K562 (cell line): ENCODE measurements at places on chromosomes 13 and 19. TPM values are rescaled to one million over a fixed set of nuclear protein-coding genes. Genes with fewer than 3 reads are reported as not detected.

PSG3 gene
- total RNA-seq: not detected in 2 replicates

DNA sequence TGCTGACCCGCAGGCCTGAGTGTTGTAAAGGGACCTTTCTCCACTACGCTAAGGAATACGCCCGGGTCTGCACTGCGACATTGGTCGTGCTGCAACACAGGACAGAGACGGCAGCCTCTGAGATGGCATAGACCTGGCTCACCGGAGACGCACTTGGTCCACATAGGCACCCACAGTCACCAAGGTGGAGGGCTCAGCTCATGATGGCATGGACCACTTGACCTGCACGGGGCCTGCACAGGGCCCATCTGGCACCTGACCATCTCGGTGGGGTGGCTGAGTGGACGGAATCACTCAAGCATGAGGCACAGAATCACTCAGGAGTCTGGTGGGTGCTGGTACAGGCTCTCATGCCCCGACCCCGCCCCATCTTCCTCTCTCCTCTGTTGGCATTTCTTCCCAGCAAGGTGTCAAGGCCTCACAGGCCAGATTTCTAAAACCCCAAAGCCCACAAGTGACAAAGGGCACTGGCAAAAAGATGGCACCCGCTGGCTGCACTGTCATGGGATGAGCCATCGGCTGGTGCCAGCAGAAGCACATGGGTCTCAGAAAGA, 45.9 kb downstream of the TSHZ3 start:
- H3K4me3 ChIP-seq: no peak overlapping the region
- no peaks in the 10 kb centered on the region for H3K4me1 ChIP-seq

DNA sequence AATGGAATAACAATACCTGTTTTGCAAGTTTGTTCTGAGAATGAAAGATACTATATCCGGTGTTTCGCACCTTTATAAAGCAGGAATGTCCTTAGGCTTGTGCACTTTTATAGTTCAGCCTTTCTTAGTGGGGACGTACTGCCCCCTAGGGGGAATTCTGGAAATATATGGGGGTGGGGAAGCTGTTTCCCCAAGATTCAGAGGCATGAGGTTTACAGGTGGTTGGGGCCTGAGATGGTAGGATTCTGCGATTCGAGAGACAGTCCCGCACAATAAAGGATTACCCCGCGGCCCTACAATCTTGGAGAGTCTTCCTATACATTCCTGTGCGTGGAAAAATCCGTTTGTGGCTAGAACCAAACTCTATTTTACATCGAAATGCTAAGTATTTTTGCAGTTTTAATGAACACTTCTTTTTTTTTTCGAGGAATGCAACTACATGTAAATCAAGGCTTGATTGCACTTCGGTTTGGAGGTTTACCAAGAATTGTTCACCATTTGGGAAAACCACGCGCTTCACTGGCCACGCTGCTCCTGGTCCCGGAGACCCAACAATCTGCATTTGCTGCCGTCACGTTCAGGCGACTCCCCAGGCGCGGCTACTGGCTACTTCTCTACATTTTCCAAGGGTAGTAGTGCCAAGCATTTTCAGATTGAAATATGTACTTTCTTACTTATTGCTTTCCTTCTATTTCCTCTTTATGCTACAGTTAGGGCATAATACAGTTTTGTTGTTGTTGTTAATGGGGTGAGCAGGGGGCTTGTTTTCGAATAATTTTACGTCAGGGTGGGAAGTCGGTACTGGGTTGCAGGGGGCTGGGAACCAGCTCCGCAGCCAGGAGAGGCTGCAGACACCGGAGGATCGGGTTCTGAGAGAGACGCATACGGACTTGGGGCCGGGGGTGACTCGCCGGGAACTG, 830 bp downstream of the NEK5 start:
- peaks cover 22% of the 10 kb centered on the region; the same call in 2 of the 3 replicates for H3K4me1 ChIP-seq
- H3K36me3 ChIP-seq: no peaks in the 10 kb centered on the region
- no peaks in the 10 kb centered on the region for H3K27me3 ChIP-seq
- no peak overlapping the region for H3K27ac ChIP-seq

HSPB6 gene
- 0.40 and 0.55 TPM in 2 replicates for total RNA-seq

GRCh38 chr19:48354332-48354992, 9.3 kb downstream of the TMEM143 start:
- H3K36me3 ChIP-seq: no peaks in the 10 kb centered on the region
- peak; percentile 62 for DNase-seq
- H3K4me1 ChIP-seq: peaks cover 13% of the 10 kb centered on the region
- no peaks in the 10 kb centered on the region for H3K27me3 ChIP-seq
- no peak overlapping the region for H3K4me3 ChIP-seq
- H3K27ac ChIP-seq: peak overlapping the region; percentile 30

GRCh38 chr19:10899151-10899653, 27.8 kb downstream of the CARM1 start:
- H3K27ac ChIP-seq: no peak overlapping the region
- no peak overlapping the region for H3K4me3 ChIP-seq
- peaks cover 14% of the 10 kb centered on the region; the same call in 2 of the 3 replicates for H3K36me3 ChIP-seq
- H3K27me3 ChIP-seq: no peaks in the 10 kb centered on the region
- peaks cover 35% of the 10 kb centered on the region for H3K4me1 ChIP-seq

MYH14 gene
- 0.74 and 0.86 TPM in 2 replicates for total RNA-seq

PROZ gene
- not detected in 2 replicates for total RNA-seq

PINLYP gene
- total RNA-seq: 1.00 and 2.4 TPM in 2 replicates

DNA sequence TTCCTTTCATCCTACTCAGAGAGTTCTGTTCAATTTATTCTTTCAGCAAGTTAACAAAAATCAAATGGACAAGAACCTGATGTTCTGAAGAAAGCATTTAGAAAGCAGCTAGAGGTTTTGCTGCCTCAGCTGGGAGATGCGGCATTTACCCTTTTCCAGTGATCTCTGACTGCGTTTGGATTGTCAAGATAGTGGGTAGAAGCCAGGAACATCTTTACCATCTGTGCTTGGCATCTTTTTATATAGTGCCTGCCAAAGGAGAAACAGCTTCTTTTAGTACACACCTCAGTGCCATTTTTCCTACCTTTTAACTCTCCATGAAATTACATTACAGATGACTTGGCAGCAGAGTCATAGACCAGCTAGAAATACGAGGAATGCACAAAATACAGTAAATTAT, 680.8 kb downstream of the SLITRK1 start:
- no peak overlapping the region for H3K27ac ChIP-seq
- no peak for DNase-seq
- no peaks in the 10 kb centered on the region for H3K4me1 ChIP-seq
- H3K4me3 ChIP-seq: no peak overlapping the region

- H3K27ac ChIP-seq: peak overlapping the region; percentile 99
- no peaks in the 10 kb centered on the region for H3K27me3 ChIP-seq
- peaks cover 42% of the 10 kb centered on the region for H3K36me3 ChIP-seq
- peak overlapping the region; percentile 94 for H3K4me3 ChIP-seq
- peaks cover 11% of the 10 kb centered on the region; the same call in 2 of the 3 replicates for H3K4me1 ChIP-seq
- peak; percentile 44 for DNase-seq
Measured at GRCh38 chr19:41265395-41266153, 1.4 kb downstream of the HNRNPUL1 start.

DNA sequence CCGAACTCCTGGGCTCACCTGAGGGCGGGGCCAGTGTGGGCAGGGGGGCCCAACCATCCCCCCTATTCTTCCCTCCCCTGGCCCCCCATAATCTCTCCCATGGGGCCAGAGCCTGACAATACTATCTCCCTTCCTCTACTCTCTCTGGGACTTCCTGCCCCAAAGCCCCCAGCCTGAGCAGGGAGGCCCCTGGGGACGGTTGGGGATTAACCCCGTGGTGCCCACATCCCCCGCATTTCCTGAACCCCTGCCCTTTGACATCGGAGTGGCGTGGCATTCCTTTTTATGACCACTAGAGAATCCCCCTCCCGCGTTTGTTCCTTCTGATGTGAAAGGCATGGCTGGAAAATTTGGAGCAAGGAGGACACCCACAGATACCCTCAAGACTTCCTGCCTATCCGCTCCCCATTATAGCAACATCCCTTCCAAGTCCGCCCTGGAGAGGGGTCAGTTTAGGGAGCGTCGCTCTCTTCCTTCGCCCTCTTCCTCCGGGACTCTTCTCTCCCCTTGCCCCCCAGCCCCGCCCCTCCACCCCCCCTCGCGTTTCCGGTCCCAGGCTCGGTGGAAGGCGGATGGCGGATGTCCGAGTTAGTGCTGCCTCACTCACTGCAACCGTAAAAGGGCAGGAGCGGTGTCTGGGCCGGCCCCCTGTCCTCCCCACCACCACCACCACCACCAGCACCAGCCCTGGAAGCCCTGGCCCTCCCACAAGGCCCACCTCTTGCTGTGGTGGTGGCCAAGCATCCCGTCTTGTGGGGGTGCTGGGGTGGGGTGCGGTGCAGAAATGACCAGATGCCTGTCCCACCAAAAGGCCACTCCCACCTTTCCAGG, 1.8 kb downstream of the VASP start:
- H3K27me3 ChIP-seq: no peaks in the 10 kb centered on the region
- peak overlapping the region; percentile 99 for H3K4me3 ChIP-seq
- peaks cover 38% of the 10 kb centered on the region for H3K4me1 ChIP-seq

GRCh38 chr13:19069684-19070397, 111.8 kb downstream of the TUBA3C start:
- H3K27ac ChIP-seq: no peak overlapping the region
- H3K4me1 ChIP-seq: no peaks in the 10 kb centered on the region
- H3K4me3 ChIP-seq: no peak overlapping the region

CYP4F2 gene
- 0.22 and 0.51 TPM in 2 replicates for total RNA-seq

DNA sequence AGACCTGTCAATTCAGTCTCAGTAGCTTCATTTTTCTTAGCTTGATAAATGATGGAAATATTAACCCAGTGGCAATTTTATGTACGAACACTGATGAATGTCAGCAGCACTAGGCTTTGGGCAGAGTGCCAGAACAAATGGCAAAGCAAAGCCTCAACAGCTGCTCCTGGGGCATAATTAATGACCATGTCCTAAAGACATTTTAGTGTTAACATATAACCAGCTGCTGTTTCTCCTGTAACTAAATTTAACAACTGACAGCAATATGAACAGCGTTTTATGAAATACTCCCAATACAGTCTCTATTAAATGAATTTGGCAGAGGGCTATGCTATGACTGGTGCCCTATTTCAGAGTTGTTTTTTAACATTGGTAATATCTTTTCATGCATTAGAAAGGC, 47.1 kb downstream of the ZNF568 start:
- DNase-seq: no peak
- H3K4me3 ChIP-seq: no peak overlapping the region
- no peak overlapping the region for H3K27ac ChIP-seq
- H3K36me3 ChIP-seq: no peaks in the 10 kb centered on the region

GRCh38 chr13:29503041-29503837, 92.2 kb downstream of the SLC7A1 start:
- peaks cover 53% of the 10 kb centered on the region for H3K27me3 ChIP-seq
- peak; percentile 26 for DNase-seq
- no peak overlapping the region for H3K27ac ChIP-seq
- no peaks in the 10 kb centered on the region for H3K36me3 ChIP-seq
- H3K4me3 ChIP-seq: no peak overlapping the region
- H3K4me1 ChIP-seq: no peaks in the 10 kb centered on the region

ZNF442 gene
- 3.4 and 4.1 TPM in 2 replicates for total RNA-seq
